Gastroesophageal sphincter (tissue), 4 donors: ENCODE measurements at places on chromosomes 3 and 15.

DNA sequence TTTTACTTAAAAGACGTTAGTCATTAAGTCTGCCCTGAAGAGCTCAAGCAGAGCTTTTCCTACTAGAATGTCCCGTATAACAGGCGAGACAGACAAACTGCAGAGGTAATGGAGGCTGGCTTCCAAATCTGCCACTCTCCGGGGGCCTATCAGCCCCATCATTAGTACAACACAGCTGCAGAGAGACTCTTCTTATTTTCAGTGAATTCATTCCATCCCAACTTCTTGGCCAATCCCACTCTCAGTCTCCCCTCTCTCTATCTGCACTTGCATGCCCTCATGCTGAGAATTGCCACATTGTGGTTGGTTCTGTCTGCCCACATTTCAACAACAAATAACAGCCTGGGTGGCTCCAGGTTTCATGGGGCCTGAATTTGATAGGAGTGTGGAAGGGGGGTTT is 412.7 kb downstream of the ERC2 start:
- no peak for ATAC-seq

DNA sequence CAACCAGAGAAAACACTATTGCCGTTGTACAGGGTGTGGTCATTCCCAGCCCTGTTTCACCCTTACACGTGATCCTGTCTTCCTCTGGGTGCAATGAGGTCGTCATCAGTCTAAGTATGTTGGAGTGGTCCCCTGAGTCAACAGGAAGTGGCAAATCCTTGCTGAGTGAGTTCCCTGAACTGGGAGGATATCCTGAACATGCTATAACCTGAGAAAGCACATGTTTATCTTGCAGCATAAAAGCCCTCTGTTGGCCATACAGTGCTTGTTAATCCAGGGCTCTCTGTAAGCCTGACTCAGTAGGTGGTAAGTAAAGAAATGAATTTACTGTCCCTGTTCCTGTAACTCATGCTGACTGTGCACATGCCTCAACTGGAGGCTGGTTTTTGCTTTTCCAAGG is 477.8 kb upstream of the RGMA start:
- ATAC-seq = no peak

DNA sequence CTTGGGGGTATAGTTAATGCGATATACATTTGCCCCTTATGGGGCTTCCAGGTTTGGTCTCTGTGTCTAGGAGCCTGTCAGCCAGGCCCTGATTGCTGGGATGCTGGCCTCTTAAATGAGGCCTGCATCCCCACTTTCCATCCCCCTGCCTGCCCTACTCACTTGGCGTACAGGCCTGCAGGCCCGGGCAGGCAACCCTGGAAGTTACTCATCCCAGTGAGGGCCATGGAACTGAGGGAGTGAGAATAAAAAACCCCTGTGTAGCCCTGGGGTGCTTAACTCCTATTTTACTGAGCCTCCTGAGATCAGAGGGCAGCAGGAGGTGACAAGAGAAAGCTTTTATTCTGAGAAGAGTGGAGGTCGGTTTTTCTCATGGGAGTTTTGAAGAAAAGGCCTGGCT is 2.0 kb downstream of the DISP2 start:
- ATAC-seq = no peak

- ATAC-seq = peak; percentile 52
Observed at GRCh38 chr3:99646107-99646435, 7.7 kb downstream of the COL8A1 start.

DNA sequence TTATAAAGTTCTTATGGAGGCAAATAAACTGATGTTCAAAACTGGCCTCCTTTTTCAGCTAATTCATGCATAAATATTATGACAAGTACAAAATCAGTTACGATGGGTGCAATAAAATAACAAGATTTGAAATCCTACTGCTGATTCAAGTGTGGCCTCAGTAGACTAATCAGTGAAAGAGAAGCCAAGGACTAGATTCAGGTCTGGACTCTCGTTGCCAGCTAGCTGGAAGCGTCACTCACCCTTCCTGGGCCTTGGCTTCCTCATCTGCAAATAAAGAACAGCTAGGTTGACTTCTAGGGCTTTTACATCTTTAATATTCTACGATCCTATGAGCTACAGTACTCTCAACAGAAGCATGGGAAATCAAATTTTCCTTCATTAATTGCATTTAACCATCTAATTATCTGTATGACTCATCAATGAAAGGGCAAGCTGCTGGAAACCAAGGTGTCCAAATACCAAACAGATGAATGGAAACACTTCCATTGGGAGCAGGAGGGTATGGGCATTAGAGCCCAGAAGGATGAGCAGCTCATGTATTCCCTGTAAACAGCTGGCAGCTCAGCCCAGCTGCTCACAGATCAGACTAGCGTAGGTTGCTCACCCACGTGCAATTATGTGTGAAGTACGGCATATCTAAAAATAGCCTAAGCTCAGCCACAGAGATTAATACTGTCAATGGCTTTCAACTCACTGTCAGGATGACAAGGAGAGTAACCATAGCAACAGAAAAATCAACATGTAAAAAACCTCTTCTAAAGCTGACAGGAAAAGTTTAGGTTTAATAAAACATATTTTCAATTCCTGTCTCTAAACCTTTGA is 294.8 kb downstream of the PLCL2 start:
- ATAC-seq = no peak

DNA sequence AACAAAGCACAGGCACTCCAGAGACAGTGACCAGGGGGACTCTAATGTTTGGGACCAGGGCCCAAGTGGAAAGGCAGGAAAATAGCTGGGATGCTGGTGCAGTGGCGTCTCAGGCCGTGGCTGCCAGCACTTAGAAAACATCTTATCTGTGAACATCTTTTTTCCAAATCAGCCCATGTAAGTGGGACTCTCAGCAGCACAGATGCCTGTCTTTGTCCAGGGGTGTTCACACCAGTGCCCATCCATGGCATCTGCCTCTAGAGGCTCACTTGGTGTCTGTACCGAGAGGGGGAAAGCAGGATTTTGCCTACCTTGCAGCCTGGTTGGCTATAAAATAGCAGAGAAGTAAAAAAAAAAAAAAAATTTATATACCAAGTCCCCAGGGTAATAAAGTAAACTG is 26.7 kb downstream of the SLC12A8 start:
- no peak for ATAC-seq

DNA sequence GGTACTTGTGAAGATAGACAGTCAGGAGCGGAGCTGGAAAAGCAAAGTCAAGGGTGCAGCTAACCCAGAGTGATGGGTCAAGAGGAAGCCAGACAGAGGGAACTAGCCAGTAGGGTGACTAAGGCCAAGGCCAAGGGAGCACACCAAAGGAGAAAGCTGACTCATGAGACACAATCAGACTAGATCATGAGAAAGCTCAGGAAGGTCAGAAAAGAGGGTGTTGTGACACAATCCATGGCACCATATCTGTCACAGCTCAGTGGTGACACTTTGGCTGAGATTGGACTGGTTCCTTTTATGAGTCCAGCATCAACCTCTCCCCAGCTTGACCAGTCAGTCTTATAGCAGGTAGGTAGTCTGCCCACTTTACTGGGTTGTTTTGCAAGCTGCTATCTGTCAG is 22.2 kb downstream of the P2RY1 start:
- peak; percentile 28 for ATAC-seq

DNA sequence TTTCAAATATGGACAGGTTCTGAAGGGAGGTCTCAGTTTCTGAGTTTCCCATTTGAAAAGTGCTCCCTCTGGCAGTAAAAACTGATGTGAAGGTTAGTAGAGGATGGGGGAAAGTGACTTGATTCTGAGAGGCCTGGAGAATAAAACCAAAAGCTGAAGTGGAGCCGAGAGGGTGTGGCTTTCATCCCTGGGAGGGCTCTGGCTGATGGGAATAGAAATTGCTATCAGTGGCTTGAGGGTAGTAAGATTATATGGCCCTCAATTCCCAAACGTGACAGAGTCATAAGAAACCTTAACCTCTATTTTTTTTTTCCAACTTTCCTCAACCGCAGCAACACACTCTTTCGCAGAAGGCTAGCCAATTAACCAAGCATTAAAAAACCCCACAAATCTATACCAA is 185.9 kb downstream of the MEIS2 start:
- no peak for ATAC-seq

DNA sequence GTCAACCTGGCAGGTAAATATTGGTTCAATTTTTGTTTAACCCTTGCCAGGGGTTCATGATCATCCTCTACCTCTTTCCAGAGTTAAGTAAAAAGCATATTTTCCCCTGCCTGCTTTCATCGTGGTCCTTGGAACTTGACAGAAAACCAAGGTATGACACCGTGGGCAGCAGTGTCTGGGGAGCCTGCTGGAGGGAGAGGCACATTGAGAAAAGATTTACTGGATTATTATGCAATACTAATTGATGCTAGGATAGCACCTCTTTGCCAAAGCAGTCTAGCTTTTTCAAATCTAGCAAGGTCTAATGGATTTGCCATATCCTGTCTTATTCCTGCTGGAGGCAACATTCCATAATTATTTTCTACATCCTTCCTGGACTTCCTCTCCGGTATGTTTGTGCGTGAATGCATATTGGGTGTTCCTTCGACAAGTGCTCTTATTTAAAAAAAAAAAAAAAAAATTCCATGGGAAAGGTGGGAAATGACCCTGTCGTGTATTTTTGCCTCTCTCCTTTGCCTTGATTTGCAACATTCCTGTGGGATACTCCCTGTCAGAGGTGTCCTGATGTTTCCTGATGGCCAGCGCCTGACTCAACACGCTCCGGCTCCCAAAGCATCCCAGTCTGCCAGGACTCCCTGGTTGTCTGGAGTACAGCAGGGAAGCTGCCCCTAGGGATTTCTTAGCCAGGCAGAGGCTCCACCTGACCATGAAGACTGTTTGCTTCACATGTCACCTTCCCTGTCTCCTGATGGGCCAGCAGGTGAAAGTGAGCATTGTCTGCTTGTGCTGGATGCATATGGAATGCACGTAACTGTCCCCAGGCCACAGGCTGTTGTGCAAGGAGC is 6.3 kb downstream of the BHLHE40 start:
- peak; percentile 11 for ATAC-seq

DNA sequence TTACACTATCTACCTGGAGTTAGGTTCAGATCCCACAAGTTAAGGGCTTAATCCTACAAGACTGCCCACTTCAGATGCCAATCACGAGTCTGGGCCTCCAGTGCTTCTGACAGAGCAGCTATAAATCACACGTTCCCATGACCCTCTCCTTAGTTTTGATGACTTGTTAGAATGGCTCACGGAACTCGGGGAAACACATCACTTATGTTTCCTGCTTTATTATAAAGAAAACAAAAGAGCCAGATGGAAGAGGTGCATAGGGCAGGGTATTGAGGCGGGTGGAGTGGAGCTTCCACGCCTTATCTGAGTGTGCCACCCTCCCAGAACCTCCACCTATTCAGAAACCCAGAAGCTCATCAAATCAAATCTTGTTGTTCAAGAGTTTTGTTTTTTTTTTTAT is 170.8 kb downstream of the MOBP start:
- no peak for ATAC-seq

DNA sequence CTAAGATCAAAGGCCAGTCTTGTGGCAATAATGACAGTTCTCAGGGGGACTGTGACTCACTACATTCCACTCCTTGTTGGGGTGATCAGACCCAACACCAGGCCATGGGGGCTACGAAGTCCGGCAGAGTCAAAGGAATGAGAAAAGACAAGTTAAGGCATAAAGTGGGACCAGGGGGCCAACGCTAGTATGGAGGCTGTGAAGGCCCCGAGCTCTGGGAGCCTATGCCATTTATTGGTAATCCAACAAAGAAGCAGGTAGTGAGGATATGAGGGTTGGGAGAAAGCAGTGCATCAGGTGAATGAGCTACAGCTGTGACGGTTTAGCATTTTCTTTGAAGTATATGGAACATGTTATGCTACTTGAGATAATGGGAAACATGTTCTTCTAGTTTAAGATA is 104.4 kb upstream of the C2CD4B start:
- ATAC-seq = no peak

- ATAC-seq = no peak
Observed at GRCh38 chr3:175988401-175988800, 1129.3 kb downstream of the NAALADL2 start.

GRCh38 chr15:80059786-80060355 is 395 bp downstream of the ZFAND6 start:
- peak; percentile 91 for ATAC-seq

GRCh38 chr3:129001806-129002572 is 885 bp downstream of the EFCC1 start:
- ATAC-seq = peak; percentile 0

GRCh38 chr3:12719984-12720898 is 38.8 kb downstream of the TMEM40 start:
- ATAC-seq = peak; percentile 91

GRCh38 chr3:149441642-149442041 is 32.9 kb upstream of the TM4SF4 start:
- ATAC-seq = no peak

GRCh38 chr3:82743196-82743595 is 981.8 kb upstream of the GBE1 start:
- no peak for ATAC-seq

DNA sequence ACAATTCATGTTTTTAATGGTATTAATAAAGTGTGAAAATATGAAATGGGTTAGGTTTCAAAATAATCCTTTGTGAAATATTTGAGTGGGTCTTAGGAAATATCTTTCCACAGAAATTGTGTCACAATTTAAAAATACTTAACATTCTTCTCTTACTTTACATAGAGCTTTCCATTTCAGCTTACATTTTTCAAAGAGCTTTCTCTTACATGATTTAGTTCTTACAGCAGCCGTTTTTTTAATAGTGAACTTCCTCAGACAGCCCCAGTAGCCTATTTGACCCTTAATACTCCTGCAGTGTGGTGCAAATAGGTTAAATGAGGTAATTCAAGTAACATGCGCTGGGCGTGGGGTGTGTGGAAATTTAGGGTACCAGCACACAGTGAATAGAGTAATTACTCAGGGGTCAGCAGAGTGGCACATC is 21.8 kb downstream of the P2RY12 start:
- ATAC-seq = no peak

- ATAC-seq = peak; percentile 86
Observed at GRCh38 chr15:91867581-91868026, 14.1 kb downstream of the SLCO3A1 start.

DNA sequence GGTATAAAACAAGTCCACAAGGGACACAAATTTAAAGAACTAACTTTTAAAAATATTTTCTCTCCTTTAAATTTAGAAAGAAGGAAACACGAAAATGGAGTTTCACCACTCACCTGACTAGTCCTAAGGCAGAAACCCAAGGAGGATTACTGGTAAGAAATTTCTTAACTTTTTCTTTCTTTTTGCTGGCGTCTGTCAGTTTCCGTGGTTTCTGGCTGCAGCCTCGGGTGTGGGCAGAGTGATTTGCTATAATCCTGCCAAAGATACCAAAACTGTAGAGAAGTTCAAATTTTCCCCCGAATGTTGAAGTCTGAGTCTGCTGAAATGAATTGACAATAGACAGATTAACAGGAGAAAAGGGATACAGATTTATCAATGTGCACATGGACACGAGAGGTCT is 843.6 kb upstream of the ALCAM start:
- ATAC-seq = no peak

DNA sequence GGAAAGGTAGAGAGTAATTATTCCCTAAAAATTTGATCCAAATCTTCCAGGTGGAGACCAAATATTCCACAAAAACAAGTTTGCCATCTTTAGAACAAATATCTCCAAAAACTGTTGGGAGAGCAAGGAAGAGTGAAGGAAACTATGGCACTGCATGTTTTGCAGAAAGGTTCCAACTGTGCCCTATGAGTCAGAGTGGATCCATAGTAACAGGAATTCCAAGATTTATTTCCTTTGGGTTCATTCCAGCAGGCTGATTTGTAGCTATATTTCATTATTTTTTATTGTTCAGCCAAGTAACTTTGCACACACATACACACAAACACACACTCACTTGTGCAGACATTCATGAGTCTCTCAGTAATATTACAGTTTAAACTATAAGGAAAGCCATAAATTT is 459.7 kb upstream of the EPHA6 start:
- no peak for ATAC-seq
